ENCODE measurements at places on chromosomes 5 and 9.

- DNase-seq: no peak
Observed at GRCh38 chr9:134390537-134390936, 64.3 kb downstream of the RXRA start.

- no peak for DNase-seq
Observed at GRCh38 chr9:134743853-134744252, 102.2 kb downstream of the COL5A1 start.

DNA sequence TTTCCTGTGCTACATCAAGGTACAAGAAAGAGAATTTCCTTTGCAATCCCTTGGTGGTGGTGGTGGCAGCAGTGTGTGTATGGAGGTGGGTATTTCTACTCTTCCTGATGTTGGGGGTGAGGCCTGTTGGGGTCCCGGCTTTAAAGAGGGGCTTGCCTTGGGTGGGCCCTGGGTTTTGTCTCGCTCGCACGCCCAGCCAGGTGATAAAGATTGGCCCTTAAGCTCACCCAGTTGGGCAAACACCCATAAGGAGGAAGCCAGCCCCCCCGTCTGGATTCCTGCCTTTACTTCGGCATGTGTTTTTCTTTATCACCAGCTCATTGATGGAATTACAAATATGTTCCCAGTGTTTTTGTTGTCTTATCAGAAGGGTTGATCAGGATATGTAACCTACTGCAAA lies 16.0 kb upstream of the SARDH start:
- DNase-seq: no peak

- peak; percentile 5 for DNase-seq
Observed at GRCh38 chr5:73363911-73364730, 84.5 kb downstream of the FOXD1 start.

- no peak for DNase-seq
Observed at GRCh38 chr9:133420392-133420827, 1.8 kb upstream of the ADAMTS13 start.

DNA sequence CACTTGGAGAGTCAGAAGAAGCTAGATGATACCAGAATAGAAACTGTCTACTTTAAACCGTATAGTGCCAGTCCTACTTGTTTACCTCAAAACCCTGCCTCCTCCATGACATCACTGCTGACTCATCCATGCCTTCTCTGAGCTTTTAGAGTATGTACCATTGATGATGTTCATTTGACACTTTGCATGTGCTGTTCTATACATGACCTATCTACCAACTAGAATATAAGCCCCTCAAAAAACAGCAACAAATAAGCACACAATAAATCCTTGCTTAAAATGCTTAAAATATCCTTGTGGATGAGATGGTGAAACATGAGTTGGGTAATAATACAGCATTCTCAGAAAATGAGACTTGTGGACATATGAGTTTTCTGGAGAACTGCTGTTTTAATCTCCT lies 2.6 kb downstream of the CTNNAL1 start:
- peak; percentile 1 for DNase-seq

DNA sequence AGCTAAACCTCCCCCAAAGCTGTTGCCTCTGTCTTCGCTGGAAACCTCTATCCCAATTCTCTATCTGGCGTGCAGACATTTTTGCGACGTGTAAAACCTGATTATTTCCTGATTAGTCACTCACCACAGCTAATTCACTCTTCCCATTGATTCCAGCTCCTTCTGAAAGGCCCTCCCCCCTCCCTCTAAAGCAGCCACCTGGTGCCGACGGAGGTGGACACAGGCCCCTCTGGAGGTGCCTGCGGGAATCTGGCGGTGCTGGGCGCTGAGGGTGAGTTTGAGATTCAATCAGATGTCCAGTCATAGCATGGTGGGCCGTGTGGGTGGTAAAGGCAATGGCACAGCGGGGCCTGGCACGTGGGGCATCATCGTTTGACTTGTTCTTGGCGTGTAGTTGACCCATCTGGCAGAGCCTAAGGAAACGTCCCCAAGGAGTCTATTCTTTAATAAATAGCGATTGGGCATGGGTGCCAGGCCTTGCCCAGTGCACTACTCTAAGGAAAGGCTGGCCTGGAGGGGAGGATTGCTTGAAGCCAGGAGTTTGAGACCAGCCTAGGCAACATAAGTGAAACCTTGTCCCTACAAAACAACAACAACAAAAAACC lies 271.1 kb upstream of the MVB12B start:
- DNase-seq: no peak

GRCh38 chr9:94867281-94867841 lies 140.9 kb downstream of the AOPEP start:
- peak; percentile 23 for DNase-seq

DNA sequence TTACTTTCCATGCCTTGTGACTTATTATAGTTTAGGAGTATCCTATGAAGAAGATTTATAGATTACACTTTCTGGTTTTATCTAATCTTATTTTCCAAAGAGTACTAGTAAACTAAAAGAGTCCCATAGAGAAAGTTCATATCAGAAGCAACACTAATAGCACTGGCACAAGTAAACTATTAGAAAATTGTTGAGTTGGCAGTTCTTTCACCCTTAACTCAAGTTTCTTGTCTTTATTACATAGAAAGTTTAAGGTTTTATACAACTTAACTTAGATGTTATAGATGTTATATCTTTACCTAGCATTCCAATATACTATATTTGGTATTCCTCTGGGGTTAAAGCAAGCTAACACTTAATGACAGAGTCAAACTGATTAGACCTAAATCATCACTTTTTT lies 437.8 kb upstream of the ARRDC3 start:
- no peak for DNase-seq

GRCh38 chr9:134329576-134329855 lies 3.3 kb downstream of the RXRA start:
- DNase-seq: no peak

DNA sequence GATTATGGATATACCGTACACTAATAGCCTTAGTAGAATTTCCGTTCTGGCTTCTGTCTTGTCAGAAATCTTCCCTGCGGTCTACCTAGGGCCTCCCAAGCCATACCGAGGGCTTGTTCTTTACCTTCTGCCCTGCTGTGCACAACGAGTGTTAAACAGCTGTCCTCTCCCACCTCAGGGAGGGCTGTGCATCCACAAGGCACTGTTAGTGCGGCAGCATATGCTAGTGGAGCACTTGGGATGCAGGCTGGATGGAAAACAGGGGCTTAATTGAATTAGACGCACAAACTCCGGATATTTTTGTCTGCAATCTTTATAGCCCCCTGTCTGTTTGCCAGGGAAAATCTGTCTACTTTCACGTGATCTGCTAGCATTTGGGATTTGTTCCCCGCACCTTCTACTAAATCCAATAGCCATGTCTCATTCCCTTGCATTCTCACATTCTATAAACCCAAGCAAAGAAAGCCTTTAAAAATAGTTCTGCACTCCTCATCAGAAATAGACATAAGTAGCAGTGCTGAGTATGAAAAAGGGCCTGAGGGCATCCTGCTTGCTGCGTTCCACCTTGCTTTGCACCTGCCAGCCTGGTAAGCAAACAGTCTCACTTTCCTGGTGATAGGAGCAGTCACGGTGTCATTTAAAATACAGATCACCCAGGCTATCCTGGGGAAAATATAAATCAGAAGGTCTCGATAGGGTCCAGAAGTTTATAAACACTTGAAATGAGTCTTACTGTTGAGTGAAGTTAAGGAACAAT lies 382.6 kb downstream of the RASEF start:
- DNase-seq: no peak

All from NCI-H526 treated with DMSO at 0.1 percent for 48 hours (cell line).